ENCODE measurements at places on chromosomes 12 and 14.

DNA sequence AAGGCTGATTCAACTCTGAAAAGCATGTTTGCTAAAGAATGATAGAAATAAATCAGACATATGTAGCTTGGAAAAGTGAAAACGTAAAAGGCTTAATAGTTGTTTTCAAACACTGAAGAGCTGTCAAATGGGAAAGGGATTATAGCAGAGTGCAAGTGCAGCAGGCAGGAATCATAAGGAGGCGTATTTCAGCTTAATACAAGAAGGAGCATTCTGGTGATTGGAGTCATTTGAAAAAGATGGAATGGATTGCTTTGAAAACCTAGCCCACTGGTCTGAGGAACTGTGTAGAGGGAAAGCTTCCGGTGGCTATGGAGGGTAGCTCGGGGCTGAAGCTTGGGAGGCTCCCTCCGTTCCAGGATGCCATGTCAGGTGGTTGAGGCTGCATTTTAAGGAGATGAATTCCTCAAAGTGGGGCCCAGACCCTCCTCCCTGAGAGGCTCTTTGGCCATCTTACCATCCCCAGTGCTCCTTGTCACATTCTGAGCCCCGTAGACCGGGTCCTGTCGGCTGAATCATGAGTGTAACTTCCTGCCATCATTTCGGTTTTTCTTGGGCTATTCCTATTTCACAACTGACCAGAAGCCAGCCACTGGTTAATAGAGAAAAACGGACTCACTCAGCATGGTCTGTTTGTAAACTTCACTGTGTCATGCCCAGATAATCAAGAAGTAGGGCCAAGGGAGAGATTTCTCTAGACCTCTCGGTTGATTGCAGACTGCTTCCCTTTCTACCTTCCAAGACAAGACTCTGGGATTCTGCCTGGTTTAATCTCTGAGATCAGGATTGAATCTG lies 6.5 kb downstream of the WNT5B start:
- no peak for DNase-seq

GRCh38 chr14:91418387-91419043 lies 895 bp upstream of the CCDC88C start:
- DNase-seq: peak; percentile 76

- DNase-seq: no peak
Observed at GRCh38 chr14:68305738-68306137, 486.2 kb downstream of the RAD51B start.

- no peak for DNase-seq
Observed at GRCh38 chr12:62640910-62641448, 174.4 kb downstream of the MON2 start.

GRCh38 chr12:3230758-3231375 lies 153.7 kb downstream of the TSPAN9 start:
- DNase-seq: no peak

DNA sequence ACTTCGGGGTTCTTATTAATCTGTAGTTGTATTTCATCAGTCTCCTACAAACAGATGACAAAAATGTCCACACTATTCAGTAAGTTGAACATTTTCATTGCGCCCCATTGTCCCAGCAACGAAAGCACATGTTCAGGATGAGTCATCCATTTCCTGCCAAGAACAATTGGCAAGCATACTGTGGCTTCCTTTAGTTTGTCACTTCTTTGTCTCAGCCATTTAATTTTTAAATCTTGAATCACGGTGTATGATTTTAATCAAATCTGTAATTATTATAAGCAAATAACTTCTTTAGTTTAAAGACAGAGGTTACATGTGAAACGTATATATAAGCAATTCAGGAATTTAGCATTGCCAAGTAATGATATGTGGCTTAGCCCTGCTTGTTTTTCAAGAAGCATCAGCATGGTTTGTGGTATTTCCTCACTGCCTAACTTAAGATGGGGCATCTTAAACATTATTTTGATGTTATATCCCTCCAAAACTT lies 211.3 kb upstream of the KRR1 start:
- peak; percentile 15 for DNase-seq

GRCh38 chr14:58944343-58944967 lies 244.0 kb upstream of the DAAM1 start:
- no peak for DNase-seq

DNA sequence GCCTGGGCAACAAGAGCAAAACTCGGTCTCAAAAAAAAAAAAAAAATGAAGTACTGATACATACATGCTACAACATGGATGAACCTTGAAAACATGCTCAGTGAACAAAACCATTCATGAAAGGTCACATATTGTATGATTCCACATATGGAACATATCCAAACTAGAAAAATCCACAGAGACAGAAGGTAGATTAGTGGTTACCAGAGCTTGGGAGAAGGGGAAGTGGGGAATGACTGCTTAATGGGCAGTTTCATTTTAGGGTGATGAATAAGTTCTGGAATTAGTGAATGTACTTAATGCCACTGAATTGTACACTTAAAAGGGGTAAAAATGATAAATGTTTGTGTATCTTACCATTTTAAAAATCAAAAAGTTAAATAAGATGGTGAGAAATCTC lies 2.7 kb downstream of the ITGB7 start:
- DNase-seq: no peak

GRCh38 chr12:122064025-122064777 lies 14.4 kb upstream of the MLXIP start:
- peak; percentile 95 for DNase-seq

DNA sequence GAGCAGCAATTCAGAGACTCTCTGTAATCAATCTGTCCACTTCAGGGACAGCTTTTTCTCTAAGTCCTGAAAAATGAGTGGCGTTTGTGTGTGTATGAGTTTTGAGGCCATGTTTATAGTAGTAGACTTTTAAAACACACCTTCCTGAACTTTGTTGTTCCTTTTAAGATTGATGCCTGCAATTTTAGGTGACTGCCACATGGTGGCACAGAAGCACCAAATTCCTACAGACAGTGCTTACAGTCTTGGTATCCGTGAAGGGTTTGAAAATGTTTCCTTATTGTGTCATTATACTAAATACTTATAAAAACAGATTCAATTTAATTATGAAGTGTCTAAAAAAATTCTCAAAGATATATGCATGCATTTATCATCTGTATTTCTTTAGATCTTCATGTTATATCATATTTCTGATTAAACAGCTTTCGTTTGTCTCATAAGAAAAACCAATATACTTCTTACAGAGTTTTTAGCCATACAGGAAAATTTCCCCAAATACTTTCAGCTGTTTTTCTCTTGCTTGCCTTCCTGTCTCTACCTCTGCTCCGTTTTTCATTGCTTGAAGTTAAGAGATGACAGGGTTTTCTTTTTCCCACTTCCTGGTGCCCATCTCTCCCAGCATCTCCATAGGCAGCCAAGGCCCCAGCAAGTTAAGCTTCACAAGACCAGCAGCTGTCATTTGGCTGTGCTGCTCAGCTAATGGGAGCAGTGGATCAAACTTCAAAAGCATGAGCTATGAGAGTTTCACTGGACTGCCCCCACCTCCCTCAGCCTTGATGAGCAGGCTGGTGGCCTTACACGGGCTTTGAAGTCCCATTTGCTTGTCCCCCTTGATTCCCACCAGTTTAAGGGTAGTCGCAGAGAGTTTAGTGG lies 259.6 kb downstream of the AKAP6 start:
- DNase-seq: no peak

DNA sequence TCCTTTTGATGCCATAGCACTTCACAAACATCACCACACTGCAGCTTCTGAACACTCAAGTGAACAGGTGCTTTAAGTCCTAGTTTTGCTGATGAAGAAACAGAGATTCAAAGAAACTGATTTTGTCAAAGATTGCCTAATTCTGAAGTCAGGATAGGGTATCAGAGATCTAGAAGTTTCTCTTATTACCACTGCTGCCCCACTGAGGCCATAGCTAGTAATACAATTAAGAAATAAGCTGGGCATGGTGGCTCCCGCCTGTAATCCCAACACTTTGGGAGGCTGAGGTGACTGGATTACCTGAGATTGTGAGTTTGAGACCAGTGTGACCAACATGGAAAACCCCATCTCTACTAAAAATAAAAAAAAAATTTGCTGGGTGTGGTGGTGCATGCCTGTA lies 458.3 kb upstream of the SEL1L start:
- DNase-seq: no peak

DNA sequence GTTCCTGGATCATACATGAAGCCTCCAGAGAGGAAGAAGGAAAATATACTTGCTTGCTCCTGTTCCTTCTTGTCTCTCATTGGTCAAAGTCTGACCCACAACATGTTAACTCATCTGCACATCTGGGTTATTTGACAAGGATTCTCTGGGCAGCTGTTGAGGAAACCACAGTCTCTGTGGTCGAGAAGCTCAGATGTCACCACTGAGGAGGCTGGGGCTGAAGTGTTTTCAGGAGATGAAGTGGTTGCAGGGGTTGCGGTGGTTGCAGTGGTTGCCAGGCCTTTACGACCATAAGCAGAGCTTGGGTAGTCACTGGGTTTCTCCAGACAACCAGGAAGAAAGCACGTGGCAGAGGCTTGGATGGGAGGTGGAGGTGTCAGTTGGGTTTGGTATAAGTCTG lies 265.0 kb upstream of the LRIG3 start:
- DNase-seq: no peak

- DNase-seq: no peak
Observed at GRCh38 chr12:93323625-93324329, 53.9 kb upstream of the NUDT4 start.

GRCh38 chr12:76299536-76300296 lies 48.5 kb downstream of the BBS10 start:
- DNase-seq: no peak

GRCh38 chr14:93969082-93969828 lies 7.1 kb downstream of the ASB2 start:
- DNase-seq: peak; percentile 57

DNA sequence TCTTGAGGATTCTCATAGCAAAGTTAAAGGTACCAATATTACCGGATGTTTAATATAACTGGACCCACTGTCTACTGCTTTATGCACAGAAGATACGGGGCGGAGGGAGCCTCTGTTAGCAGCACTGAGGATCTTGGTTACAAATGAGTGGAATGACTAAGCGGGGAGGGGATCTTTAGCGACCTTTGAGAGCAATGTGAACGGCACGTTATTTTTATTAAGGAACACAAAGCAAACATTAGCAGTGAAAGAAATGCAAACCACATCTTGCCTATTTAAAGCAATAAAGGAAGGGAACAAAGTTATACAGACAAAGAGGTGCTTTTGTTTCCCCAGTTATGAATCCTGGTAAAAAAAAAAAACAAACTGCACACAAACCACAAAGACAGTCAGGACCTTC lies 27.1 kb upstream of the PRMT8 start:
- DNase-seq: no peak

- no peak for DNase-seq
Observed at GRCh38 chr12:71164568-71165197, 6.9 kb upstream of the TSPAN8 start.

- no peak for DNase-seq
Observed at GRCh38 chr12:92630968-92631367, 71.8 kb upstream of the PLEKHG7 start.

- no peak for DNase-seq
Observed at GRCh38 chr12:124678421-124678893, 111.0 kb upstream of the NCOR2 start.

GRCh38 chr12:54166567-54167499 lies 22.0 kb downstream of the SMUG1 start:
- DNase-seq: no peak

DNA sequence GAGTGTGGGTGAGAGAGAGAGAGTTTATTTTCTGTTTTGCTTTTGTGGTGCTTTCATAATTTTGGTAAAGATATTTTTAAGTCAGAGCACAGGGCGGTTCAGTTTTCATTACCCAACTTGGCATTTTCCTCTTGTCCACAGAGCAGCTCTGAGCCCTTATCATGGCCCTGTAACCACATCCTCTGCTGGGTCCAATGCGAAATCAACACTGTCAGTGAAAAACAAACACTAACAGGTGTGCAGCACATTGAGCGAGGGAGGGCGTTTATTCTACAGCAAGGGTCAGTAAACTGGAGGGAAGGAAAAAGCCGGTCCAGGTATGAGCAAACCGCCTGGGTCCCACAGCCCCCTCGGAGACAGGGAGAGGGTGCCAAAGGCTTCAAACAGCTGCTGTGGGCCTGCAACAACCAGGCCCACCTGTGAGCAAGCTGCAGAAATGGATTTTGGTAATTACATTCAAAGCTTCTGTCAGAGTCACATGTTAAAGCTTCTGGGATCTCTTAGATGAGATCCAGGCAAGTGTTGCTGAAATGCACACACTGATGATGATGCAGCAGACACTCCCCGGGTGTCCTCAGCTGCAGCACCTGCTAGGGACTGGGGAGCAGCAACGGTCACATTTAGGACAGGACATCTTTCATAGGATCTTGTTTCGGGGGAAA lies 132.7 kb upstream of the DYRK2 start:
- no peak for DNase-seq

GRCh38 chr12:2286461-2287131 lies 233.8 kb downstream of the CACNA1C start:
- no peak for DNase-seq

DNA sequence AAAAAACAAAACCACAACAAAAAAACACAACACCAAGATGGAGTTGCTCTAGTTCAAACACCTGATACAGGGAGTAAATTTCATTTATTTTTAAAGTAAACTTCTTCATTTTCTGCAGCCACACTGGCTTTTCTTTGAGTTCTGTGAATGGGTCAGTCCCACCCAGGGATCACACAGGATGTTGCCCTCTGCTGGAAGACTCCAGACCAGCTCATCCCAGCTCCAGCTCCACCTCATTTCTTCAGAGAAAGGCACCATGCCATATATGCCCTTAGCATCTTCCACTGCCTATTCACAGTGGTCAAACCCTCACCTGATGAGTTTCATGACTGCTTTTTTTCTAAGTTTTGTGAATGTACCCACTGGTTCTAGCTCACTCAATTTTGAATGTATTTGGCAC lies 8.0 kb downstream of the GLIPR1 start:
- no peak for DNase-seq

DNA sequence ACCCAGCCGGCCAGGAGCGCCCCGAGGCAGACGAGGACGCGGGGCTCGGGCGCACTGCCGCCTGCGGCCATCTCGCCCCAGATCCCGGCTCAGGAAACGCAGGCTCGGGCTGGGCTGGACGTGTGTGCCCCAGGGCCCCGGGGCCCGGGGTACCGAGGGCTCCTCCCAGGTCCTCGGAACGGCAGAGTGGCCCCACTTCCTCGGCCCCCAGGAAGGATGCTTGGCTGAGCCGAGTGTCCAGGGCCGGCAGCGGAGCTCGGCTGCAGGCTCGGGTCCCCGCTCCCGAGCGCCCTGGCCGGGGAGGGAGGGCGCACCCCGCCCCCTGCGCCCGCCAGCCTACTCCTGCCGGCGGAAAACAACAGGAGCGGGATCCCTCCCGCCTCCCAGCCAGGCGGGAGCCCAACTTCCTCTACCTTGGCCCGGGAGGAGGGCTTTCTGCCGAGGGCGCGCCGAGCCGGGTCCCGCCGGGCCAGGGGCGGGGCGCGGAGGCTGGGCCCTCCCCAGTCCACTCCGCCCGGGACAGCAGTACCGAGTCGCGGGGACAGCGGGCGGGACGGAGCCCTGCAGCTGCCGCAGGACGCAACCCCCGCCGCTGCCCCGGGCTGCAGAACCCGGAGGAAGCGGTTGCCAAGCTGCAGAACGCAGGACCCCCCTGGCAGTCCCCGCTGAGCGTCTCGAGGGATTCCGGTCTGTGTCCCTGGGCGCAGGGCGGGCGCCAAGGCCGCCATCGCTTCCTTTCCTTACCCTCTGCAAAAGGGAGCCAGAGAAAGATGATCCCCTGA lies at the start of gene VSIG10:
TSS of gene VSIG10 (minus strand) at position 411 of the 782 bp plus-strand sequence. CDS start at position 71, 340 bp downstream.
- peak; percentile 77 for DNase-seq

- no peak for DNase-seq
Observed at GRCh38 chr12:85956081-85956480, 82.0 kb downstream of the NTS start.
